Stimulated activated CD8-positive, alpha-beta memory T cell treated with anti-CD3 and anti-CD28 coated beads, Interleukin-4, amount 100 ng/mL, for 4 hours (primary cell): ENCODE measurements at places on chromosomes 5 and 9.

DNA sequence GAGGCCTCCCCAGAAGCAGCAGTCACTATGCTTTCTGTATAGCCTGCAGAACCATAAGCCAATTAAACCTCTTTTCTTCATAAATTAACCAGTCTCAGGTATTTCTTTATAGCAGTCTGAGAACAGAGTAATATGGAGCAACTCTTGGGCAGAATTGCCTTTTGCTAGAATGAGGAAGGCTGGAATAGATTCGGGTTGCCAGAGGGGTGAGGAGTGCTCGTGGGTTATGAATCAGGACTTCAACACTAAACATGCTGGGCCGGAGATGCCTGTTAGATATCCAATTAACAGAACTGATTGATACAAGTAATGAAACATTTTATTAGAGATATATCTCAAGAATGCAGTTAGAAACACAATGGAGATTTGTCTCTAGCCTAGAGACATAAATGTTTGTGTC, 140.9 kb upstream of the MAP3K1 start:
- DNase-seq, result no peak

GRCh38 chr5:115575167-115576070, 26.9 kb downstream of the TICAM2 start:
- no peak for DNase-seq

- DNase-seq, result no peak
Measured at GRCh38 chr9:83304686-83305085, 233.5 kb downstream of the FRMD3 start.

DNA sequence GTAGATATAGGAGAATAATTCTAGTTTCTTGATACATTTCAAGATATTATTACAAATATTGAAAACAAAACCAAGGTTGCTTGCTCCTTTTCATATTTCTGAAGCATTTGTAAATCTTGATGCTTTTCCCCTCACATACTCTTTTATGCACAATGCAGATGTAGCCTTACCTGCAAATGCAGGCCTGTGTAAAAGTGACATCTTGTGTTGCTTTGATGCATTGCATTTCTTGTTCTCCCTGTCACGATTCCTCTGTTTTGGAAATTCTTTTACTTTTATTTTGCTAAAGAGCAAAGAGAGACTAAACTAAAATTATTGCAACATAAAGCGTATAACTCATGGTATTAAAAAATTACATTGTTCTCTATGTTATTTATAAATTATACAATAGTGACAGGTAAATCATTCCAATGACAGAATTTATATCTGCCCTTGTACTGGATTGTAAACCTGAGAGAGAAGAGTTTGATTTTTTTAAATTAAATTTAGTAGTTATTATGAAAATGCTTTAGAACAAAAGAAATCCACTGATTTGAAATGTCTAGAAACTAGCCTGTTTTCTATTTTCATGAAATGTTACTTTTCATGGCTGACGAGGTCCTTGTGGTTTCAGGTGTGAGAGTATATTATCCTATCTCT, 970.0 kb downstream of the MAT2B start:
- DNase-seq, result no peak
